ENCODE measurements at places on chromosomes 3 and 15.

GRCh38 chr3:132136334-132136716 is 101.5 kb upstream of the CPNE4 start:
- DNase-seq: no peak

GRCh38 chr3:149384911-149385321 is 7.5 kb upstream of the TM4SF1 start:
- DNase-seq: no peak

- no peak for DNase-seq
Observed at GRCh38 chr3:12270976-12271375, 17.9 kb upstream of the PPARG start.

- no peak for DNase-seq
Observed at GRCh38 chr15:81811736-81812135, 234.1 kb downstream of the MEX3B start.

- DNase-seq: no peak
Observed at GRCh38 chr3:12187448-12188327, 29.0 kb upstream of the TIMP4 start.

DNA sequence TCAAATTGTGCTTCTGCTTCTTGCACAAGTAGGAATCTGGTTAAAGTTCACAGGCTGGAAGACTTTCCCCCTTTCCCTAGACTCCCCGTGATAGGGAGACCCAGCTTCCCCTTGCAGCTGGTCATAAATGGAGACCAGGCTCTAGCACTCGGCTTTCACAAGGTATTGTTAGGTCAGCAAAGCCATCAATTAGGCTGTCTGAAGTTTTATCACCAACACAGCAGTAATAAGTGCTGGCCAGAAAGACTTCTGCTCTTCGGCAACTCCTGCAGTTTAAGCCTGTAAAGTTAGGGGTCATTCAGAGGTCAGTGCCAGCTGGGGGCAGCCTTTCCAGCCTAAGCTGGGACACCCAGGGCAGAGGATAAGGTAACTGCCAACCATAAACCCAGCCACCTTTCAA is 203.4 kb downstream of the MEIS2 start:
- no peak for DNase-seq

- DNase-seq: no peak
Observed at GRCh38 chr15:83327041-83327440, 42.6 kb upstream of the BNC1 start.

- DNase-seq: no peak
Observed at GRCh38 chr3:127444761-127445160, 145.8 kb downstream of the TPRA1 start.

- DNase-seq: no peak
Observed at GRCh38 chr15:49621887-49622286, 1.0 kb downstream of the DTWD1 start.

DNA sequence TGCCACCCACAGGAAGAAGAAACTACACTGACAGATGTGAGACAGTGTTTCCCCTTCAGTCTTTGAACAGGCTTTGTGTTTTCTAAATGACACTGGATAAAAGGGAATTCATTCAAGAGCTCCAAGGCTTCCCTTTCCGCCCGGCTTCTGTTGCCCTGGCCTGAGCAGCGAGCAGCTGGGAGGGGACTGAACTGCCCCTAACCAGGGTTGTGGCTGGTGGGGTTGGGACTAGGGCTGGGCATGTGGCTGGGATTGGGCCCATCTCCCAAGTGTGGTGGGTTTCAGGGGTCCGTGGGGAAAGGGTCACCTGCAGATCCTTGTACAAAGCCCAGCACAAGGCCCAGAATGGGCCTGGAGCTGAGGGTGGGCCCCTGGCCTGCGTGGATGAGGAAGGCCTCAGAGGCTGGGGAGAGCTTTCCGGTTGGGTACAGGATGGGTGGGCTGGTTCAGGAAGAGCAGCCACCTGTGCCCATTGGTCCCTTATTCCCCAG is 10.4 kb downstream of the VILL start:
- no peak for DNase-seq

DNA sequence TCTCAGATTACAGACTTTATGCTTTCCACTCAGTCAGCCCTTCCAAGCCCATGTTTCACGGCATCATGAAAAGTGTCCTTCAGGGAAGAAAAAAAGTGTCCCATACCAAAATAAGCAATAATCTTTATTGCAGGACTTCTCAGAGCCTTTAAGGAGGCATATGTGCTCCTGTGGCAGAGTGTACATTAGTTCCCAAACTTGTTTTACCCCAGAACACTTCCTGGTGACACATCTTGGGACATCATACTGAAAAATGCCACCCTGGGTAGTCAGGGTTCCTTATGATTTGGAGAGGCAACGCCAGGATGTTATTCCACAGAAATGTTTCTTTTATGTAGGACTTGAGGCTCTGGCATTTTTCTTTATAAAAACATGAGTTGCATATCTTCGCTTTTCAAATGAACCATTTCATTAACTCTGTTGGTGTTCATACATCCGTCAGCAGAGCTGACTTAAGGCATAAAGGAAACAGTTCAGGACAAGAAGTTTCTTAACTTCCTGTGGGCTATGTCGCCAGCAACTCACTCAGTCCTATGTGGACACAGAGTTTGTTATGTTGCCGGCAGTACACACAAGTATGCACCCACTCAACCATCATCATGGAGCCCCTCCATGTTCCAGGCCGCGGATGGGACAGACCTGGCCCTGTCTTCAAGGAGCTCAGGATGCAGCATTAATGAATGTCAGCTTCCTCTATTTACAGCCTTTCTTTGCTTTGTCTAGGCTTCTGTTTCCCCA is 63.8 kb downstream of the CASR start:
- no peak for DNase-seq

GRCh38 chr15:58260205-58260724 is 122.1 kb downstream of the AQP9 start:
- DNase-seq: no peak

- DNase-seq: peak; percentile 20
Observed at GRCh38 chr3:37861620-37862041, at the start of gene CTDSPL. CTDSPL (plus strand) TSS chr3:37861880; CDS start chr3:37862200, 320 bp downstream.

GRCh38 chr15:40250771-40251483 is 12.1 kb downstream of the PAK6 start:
- DNase-seq: no peak

Data from NCI-H446 (cell line).